ENCODE measurements at places on chromosomes 11 and 22.

DNA sequence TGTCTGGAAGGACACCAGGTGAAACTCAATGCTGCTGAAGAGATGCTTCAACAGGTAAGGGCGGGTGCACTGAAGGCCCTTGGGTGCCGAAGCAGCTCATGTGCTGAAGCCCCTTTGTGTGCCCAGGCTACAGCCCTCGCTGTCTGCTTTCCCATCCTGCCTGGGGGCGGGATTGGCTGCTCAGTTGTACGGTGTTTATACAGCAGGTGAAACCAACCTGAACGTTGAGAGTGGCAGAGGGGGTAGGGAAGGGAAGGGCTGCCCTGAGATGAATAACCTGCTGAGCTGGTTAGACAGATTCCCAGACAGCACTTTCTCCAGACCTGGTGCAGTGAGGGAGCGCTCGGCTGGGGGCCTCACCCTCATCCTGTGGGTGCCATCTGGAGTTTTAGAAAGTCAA is 75.7 kb downstream of the CYB5R2 start:
- DNase-seq: no peak

DNA sequence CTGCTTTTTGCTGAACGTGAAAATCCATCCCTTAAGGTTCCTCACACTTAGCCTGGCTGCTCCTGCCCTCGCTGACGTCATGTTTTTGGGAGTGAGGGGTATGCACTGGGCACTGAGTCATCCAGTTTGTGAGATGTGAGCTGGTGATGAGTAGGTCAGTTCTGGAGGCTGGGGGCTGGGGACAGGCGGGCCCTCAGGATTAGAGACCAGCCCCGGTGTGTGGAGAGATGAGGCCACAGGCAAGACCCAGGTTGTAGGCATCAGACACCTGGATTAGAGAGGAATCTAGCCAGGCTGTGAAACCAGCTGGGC is 9.2 kb downstream of the KCNC1 start:
- DNase-seq: peak; percentile 81

DNA sequence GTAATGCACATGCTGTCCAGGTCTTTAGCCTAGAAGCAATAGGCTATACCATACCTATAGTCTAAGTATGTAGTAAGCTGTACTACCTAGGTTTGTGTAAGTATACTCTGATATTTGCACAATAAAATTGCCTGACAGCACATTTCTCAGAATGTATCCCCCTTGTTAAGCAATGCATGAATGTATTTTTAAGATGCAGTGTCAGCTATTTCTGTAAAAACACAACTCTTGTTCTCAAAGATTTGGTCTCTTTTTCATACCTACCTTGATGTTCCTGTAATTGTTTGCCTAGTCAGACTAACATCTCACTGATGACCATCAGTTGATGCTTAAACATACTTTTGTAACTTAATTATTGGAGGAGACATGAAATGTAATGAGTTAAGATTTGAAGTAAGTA is 619.9 kb downstream of the CNTN5 start:
- no peak for DNase-seq

DNA sequence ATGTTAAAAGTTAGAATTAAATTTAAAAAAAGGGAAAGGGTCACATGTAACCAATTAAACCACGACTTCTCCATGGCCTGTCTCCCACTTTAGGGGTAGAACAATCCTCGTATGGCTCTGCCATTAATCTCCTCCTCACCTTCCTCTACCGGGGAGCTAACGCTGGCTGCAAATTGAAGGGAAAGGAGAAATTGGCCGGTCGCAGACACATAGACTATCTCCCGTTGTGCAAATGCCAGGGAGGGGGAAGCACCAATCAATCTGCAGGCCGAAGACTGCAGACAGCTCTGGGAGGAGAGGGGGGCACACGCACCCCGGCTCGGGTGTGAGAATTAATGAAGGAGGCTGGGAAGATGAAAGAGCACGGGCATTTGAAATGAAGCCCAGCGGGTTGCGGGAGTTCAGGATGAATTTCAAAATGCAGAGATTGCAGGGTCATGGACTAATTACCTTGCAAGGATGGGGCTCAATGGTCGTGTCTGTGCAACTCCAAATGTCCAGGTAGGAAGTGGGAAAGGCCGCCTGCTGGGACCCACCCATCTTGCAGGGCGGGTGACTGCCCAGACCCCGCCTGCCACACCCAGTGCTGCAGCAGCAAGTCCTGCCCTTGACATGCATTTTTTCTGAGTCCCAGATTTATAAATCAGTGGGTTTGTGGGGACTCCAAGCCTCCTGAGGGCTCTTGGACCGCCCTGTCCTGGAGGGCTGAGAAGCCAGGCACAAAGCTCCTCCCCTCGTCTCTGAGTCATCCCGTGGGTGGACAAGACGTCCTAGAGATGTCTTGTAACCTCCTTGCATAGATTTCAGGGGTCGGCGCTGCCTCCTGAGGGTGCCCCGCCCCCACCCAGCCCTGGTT is 534.2 kb downstream of the TBC1D22A start:
- no peak for DNase-seq

GRCh38 chr11:73389134-73389525 is 12.9 kb downstream of the RELT start:
- DNase-seq: no peak

- no peak for DNase-seq
Observed at GRCh38 chr22:24463071-24463760, 31.9 kb upstream of the UPB1 start.

DNA sequence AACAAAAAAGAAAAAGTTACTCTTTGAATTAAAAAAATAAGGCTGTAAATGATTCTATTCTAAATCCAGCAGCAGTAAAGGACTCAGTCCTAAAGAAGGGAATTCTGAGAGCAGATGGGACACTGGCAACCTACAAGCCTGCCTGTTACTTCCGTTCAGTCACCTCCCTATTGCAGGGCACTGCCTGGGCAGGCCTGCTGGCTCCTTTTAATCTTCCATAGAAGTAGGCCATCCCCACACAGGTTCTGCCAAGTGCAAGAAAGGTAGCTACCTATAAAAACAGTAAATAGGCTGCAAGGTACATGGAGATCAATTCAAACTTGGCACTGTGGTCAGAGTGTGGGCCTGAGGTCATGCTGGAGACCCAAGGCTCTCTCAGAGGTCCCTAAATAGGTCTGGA is 136.4 kb downstream of the TRIM44 start:
- no peak for DNase-seq

- peak; percentile 15 for DNase-seq
Observed at GRCh38 chr11:110490886-110491285, 61.1 kb downstream of the FDX1 start.

GRCh38 chr11:9280655-9281301 is 15.6 kb upstream of the DENND5A start:
- no peak for DNase-seq

- no peak for DNase-seq
Observed at GRCh38 chr11:120132645-120133185, 5.2 kb downstream of the TRIM29 start.

DNA sequence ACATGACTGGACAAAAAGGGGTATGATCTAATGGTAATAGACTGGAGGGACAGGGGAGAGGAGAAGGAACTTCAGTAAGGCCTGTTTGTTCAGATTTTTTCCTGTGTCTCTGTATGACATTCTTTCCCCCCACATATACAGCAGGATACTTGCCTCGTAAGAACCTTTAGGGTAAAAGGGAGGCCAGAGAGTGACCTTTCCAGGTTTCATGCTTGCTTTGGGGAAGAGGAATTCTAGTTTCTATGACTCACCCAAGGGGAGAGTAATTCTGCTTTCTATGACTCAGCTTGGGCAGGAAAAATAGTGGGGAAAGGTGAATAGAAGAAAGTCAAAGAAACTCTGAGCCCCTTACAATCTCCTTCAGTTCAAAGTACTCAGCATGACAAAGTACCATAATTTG is 457.0 kb downstream of the DLG2 start:
- DNase-seq: peak; percentile 4

DNA sequence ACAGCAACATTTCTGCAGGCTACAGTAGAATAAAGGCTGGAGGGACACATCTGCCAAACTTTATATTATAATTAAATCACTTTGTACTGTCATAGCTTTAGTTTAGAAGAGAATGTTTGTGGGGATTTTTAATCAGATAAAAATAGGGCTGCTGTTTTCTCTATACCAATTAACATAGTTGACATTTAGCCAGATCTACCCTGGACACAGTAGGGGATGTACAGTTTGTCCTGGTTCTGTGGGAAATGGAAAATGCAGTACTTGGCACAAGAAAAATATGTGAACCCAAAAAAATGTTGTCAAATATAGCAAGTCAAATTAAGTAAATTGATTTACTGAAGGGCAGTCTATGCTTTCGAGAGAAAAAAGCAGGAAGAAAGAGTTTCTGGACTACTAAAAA is 20.8 kb upstream of the PICALM start:
- no peak for DNase-seq

DNA sequence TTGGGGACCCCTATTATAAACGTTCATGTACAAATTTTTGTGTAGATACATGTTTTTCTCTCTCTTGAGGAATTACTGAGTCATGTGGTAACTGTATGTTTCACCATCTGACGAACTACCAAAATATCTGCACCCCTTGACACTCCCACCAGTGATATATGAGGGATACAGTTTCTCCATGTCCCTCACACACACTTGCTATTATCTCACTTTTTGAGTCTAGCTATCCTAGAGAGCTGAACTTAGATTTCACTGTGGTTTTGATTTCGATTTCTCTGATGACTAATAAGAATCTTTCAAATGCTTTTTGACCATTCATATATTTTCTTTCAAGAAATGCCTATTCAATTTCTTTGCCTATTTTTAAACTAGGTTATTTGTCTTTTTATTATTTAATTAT is 200.2 kb downstream of the PGR start:
- no peak for DNase-seq

DNA sequence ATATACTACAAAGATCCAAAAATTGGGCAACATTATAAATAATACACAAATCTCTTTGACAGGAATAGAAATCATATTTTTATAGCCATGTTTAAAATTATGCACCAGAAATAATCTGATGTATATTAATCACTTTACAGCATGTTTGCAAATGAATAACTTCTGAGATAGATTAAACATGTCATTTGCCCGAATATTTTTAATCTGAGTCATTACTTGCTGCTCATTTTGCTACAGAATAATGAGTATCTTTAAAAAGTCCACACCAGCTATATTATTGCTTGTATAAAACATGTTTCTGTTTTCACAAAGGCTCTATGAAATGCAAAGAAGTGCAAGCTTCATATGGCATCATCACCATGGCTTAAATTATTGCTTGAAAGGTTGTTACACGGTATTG is 336.8 kb downstream of the GUCY1A2 start:
- no peak for DNase-seq

DNA sequence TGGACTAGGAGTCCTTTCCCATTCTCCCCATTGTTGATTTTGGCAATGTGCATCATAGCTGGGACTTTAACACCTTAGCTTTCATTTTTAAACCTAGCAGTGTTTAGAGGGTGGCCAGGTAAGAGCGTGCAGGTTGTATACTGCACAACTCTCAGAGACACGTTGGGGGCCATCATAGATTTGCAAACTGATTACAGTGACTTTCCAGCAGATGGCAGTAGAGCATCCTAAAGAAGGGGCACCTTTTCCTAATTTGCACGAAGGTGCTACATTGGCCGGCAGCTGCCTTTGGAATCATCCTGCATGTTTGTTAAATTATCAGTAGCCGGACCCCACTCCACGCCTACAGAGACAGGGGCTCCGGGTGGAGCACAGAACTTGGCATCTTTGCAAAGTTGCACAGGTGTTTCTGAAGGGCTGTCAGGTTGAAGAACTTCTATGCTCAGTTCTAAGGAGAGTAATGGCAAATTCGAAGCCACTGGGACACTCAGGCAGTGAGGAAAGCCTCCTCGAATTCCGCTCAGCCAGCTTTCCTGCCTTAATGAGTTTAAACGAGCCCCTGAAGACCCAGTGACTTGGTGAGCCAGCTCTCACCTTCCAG is 7.7 kb downstream of the LHFPL7 start:
- no peak for DNase-seq

DNA sequence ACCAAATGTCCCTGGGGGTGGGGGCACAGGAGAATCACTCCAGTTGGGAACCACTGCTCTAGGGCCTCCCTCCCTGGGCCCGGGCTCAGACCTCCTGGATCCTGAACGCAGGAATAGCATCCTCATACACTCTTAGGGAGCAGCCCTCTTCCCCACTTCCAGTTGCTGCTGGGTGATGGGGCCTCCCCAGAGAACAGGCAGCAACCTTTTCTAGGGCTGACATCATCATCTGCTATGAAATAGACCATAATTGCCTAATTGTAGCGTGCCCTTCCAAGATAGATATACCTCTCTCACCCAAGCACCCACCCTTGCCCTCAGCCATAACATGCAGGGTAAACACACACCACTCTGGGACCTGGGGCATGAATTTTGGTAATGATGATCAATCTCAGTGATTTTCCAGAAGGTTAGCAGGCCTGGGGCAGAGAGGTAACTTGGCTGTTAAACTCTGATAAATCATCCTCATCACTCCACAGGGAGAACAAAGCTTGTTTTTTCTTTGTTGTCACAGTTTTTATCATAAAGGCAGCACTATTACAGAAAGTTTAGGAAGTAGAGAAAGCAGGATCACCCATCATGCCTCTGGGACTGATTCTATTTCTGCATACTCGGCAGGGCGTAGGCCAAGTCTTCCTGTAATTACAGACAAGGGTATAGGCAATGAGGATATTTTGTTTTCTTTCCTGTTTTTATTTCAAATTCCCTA is 88.3 kb upstream of the PRDM11 start:
- DNase-seq: no peak

DNA sequence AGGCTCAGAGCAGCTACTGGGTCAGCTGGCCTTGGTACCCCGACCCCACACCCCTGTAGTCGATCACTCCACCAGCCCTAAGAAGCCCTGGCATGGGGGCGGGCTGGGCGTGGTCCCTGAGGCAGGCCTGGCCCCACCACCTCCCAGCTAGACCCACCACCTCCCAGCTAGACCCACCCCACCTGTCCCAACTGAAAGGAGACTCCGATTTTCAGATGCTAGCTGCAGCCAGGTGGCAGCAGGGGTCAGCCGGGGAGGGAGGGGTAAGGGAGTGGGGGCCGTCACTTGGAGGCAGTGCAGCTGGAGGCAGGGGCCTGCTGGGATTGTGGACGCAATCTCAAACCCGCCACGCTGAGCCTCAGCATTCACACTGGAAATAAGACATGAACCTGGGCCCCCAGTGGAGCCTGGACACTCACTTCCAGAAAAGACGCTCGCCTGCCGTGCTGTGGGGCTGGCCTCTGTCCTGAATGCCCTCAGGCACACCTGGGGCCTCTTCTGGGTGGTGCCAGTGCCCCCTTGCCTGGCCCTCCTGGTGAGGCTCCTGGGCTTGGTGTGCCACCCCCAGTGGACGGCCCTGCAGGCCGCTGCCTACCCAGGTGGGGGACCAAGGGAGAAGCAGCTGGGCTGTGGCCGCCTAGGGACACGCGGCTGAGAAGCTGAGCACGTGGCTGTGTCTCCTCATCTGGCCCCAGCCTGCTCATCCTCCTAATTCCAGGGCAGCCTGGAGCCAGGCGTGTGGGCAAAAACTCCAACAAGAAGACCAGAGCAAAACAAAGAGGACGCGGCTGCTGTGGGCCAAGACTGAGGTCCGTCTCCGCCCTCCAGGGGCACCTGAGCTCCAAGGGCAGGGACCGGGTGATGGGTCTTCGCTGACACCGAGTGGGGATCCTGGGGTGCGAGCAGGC is 26.7 kb downstream of the OSBPL5 start:
- DNase-seq: no peak

DNA sequence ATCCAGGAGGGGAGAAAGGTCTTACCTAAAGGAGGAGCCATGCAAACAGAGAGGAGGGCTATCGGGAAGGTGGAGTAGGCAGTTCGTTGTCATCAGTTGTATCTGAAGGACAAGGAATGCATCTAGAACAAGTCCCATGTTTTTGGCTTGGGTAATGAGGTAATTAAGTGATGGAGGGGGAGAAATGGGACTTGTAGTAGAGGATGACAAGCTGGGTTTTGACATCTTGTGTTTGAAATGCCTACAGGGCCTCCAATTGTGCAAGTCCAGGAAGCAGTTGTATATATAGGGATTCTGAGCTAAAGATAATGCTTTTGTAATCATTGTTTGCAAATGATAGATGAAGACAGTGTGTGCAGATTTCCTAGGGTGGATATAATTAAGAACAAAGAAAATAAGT is 622.8 kb downstream of the NTM start:
- no peak for DNase-seq
